Bronchial epithelial cell (primary cell): ENCODE measurements at places on chromosomes 16 and 17. TPM values are rescaled to one million over a fixed set of nuclear protein-coding genes. Genes with fewer than 3 reads are reported as not detected.

The CNTROB gene
- 8.2 and 12.2 TPM in 2 replicates for total RNA-seq

The NPB gene
- 0.26 and 0.51 TPM in 2 replicates for total RNA-seq

DNA sequence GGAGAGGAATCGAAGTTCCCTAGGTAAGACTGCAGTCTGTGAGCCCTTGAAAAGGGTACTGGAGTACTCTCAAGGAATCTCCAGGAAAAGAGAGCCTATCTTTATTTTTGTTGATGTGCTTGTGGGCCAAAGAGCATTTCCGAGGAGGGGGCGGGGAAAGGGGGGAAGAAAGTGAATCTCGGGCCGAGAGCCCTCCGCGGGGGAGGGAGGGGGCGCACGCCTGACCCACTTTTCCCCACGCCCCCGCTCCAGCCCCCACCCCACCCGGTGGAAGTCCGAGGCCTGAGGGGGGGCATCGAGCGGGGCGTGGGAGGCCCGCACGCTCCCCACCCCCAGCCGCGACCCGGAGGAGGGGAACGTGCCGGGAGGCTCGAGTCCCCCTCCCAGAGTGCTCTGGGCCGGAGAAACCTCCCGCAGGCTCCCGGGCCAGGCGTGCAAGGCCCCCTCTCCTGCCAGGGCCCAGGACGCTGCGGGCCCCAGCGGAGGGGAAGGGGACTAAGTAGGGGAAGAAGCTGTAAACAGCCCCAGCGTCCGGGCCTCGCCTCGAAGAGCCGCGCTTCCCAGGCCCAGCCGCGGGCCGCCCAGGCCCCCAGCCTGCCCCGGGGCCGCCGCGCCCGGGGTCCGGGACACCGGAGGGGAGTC lies 444 bp downstream of the HELZ start:
- no peak for DNase-seq

- DNase-seq = no peak
Measured at GRCh38 chr17:33459078-33459940, 166.2 kb upstream of the ASIC2 start.

DNA sequence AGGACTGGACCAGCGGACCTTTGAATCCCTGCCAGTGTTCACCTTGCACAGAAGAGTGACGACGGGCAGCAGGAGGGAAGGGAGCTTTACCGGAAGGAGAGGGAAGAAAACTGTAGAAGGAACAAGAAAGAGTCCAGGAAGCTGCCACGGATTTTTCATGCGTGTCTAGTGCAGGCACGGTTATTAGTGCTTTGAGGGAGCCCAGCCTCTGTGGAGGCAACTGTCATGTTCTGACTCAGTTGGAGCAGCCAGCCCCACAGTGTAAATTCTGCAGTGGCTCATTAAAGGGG lies 6.5 kb upstream of the HOXB13 start:
- no peak for DNase-seq
